Sigmoid colon (tissue), 7 donors: ENCODE measurements at places on chromosomes 2 and 18. TPM values are rescaled to one million over a fixed set of nuclear protein-coding genes. Genes with fewer than 3 reads are reported as not detected.

GRCh38 chr2:17373041-17373440 lies 145.2 kb downstream of the RAD51AP2 start:
- no peak for DNase-seq

GRCh38 chr2:136284226-136285119 lies 166.5 kb upstream of the CXCR4 start:
- DNase-seq = no peak

GRCh38 chr2:126776255-126776654 lies 120.3 kb downstream of the GYPC start:
- DNase-seq = no peak

Gene CCDC121
- polyA plus RNA-seq = 1.7 TPM

DNA sequence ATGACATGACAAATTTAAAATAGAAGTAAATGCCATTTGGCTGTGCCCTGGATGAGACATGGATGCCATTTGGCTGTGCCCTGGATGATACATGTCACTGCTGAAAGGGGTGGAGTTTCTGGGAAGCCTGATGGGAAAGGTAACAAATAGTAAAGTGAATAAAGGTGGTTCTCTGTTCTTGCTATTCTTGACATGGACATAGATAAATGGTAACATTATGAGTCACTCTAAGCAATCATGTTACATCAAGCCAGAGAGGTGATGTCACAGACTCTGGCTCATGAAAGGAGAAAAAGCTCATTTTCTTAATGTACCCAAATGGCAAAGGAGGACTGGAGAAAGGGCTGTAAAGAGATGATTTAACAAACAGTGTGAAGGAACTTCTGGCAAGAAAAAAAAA lies 86.4 kb downstream of the EML6 start:
- no peak for DNase-seq

- no peak for DNase-seq
Observed at GRCh38 chr2:229910832-229911412, 10.9 kb downstream of the TRIP12 start.

DNA sequence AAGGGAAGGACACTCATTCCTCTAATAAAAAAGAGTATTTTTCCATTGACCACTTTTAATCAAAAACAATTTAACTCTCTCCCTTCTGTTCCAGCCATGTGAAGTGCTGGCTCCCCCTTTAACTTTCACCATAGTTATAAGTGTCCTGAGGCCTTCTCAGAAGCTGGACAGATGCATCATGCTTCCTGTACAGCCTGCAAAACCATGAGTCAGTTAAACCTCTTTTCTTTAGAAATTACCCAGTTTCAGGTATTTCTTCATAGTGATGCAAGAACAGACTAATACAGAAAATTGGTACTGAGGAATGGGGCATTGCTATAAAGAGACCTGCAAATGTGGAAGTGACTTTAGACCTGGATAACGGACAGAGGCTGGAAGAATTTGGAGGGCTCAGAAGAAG lies 643.6 kb upstream of the DDX18 start:
- DNase-seq = no peak

GRCh38 chr2:173350383-173350782 lies 4.3 kb upstream of the CDCA7 start:
- DNase-seq = no peak

Gene GPR45
- polyA plus RNA-seq = not detected

Gene CHAC2
- polyA plus RNA-seq = 7.5 TPM

Gene CFC1
- polyA plus RNA-seq = not detected

Gene DNAJC5G
- not detected for polyA plus RNA-seq

- DNase-seq = no peak
Observed at GRCh38 chr2:127270663-127271062, 23.3 kb downstream of the ERCC3 start.

Gene GREB1L
- not detected for polyA plus RNA-seq

Gene DLX2
- polyA plus RNA-seq = not detected

DNA sequence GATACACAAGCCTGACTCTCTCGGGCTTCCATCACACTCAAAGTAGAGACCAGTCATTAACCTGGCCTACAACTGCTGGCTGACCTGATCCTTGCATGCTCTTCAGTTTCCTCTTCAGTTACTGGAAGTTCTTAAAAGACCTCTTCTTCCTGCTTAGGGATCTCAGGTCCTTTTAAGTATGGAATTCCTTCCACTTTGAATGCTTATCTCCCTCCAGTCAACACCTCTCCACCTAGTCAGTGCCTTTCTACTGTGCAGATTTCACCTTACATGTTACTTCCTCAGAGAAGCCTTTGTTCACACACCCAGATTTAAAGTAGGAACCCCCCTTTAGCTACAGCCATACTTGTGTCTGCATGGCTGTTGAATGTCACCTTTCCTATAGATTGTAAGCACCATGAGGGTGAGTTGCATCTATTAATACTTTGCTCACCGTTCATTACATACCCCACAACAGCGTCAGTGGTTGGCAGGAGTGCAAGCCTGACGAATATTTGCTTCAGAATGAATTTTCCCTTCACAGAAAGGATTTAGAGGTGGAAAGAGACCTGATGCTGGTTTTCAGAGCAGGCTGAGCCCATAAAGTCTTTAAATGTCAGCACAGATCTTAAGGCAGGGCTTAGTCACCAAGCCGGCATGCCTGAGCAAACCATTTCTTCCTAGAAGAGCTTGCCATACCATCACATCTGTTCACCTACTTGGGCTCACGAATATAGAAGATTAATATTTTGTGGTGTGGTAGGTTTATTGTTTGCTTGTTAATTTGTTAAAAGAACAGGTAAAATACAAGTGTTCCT lies 90.1 kb downstream of the ACVR1 start:
- no peak for DNase-seq

DNA sequence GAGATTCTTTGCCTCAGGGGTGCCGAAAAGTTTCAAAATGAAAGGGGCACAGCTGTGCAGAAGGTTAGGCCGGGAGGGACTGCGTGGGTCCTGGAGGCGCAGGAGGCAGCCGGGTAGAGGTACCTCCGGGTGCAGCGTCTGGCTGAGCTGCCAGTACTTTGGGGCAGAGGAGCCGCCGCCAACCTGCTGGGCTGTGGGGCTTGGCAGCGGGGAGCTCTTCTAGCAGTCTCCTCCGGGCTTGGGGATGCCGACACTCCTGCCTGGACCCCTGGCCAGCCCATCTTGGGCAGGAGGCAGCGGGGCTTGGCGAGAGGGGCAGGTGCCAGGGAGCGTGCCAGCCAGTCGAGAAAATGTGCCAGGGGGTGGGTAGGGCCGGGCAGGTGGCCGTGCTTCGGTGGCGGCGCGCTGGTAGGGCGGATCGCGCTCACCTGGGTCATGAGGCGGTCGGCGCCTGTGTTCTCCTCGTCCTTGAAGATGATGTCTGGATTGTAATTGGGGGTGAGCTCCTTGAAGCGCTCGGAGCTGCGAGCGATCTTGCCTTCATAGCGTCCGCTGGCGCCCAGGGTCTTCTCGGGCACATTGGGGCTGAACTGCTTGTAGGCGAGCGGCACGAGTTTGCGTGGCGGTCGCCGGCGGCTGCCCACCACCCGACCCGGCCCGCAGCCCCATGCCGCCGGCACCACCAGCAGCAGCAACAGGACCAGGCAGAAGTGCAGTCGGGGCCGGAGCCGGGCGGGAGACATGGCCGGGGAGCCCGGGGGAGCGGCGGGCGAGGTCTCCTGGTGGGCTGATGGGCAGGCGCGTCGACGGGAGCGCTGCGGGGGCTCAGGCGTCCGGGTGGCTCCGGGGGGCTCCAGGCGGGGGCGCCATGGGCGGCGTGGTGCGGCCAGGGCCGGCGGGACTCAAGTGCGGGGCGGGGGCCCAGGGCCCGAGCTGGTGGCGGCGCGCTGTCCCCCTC lies 717 bp downstream of the IHH start:
- DNase-seq = no peak

DNA sequence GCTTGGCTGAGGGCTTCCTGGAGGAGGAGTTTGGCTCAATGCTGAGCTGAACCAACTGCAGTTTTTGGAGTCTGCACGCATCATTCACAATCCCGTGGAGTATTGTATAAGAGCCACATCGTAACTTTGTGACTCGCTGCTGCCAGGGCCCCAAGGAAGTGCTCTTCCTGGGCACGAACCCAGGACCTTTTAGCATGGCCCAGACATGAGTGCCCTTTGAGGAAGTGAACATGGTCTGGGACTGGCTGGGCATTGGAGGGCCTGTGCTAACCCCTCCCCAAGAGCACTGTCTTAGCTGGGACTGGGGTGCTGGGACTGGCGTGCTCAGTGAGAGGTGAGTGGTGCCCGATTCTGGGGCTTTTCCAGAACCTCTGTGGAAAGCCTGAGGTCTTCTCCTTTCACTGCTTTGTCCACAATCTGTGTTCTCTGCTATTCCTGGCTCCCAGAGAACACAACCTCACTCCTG lies 88.6 kb downstream of the LIPG start:
- DNase-seq = no peak

GRCh38 chr2:8872821-8873432 lies 35.5 kb upstream of the KIDINS220 start:
- no peak for DNase-seq

- DNase-seq = no peak
Observed at GRCh38 chr18:68428661-68429060, 286.2 kb downstream of the TMX3 start.

DNA sequence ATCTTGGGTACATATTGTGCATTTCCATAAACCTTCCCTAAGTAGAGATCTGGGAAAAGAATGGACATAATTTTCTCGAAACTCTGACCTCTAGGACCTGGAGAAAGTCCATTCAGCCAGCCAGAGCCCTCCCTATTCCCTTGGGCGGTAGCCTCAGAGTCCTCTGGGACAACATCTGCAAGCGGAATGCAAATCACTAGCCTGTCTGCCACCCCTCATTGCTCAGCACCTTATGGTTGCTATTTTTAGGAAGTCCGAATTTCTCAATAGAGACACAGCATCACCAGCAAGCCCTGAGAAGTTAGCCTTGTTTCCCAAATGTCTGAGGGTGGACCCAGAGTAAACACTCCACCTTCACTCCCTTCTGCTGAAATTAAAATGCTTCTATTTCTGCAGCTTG lies 17.6 kb upstream of the CD28 start:
- DNase-seq = no peak

Gene PXDN
- polyA plus RNA-seq = 1.8 TPM

DNA sequence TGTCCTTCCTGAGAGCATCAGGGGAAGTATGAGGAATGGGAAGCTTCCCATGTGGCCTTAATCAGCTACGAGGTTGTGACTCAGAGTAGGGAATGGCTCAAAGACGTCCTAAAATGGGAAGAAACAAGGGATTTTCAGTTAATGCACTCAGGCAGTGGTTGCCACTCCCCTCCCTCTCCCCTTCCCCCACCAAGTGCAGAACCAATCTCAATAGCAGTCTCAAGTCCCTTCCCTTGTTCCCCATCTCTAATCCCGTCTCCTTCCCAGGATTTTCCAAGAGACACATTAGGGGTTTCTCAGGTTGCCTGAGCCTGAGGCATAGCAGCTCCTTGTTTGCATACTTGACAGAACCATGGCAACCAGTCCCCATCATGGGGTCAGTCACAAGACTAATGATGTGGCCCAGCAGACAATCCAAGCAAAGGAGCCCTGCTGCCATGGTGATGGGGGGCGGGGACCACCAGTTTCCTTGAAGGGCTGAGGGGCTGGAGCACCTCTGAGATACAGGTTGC lies 18.2 kb upstream of the RESP18 start:
- DNase-seq = no peak

DNA sequence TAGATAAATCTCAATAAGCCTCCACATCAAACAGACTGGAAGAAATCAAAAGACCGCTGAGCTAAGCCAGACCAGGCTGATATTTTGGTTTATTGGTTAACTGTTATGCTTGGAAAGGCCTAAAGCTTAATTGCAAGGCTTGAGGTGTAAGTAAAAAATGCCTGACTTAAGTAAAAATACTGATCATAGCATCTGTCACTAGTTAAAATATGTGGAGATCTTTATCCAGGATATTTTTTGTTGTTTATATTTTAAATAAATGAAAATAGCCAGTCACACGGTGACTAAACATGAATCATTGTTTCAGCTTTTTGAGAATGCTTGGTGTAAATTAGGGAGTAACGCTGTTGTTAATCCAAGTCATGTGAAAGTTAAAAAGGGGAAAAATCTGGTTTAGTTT lies 127.9 kb downstream of the THADA start:
- no peak for DNase-seq

GRCh38 chr18:25057491-25058050 lies 294.4 kb downstream of the ZNF521 start:
- DNase-seq = no peak

- no peak for DNase-seq
Observed at GRCh38 chr2:69241093-69241492, 145.9 kb downstream of the GFPT1 start.

DNA sequence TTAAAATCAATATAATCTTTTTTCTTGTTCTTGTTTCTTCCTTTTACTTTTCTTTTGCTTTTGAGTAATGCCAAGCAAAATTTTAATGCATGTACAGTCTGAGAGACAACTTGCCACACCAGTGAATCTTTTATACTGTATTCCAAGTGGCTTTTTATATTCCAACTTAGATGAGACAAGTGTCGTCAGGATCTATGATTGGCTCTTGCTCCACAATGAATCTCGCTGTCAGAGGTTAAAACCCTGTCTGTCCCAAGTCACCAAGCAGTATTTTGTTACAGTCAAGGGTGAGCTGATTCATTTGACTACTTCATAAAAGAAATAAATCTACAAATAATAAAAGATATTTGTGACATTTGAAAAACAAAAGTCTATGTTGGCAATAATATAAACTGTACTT lies at the start of gene MSTN:
Gene MSTN, minus strand, starts transcription at position 129 of the 400 bp plus-strand sequence. CDS start 133 bp downstream, outside the sequence.
- no peak for DNase-seq

DNA sequence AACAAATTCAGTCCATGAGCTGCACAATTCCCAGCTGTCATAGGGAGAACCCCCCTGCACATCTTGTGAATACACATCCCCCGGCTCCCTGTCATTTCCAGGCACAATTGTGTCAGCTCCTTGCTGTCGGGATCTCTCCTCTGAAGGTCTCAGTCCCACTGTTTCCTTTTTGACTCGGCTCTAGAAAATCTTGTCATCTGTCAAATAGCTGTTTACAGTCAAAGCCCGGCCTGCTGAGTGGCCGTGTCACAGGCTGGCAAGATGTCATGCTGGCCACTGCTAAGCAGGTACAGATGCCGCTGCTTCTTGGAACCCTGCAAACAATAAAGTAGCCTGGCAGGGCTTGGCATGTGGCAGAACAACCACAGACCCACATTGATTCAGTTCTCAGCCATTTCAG lies 61.7 kb downstream of the LYPD1 start:
- DNase-seq = no peak

DNA sequence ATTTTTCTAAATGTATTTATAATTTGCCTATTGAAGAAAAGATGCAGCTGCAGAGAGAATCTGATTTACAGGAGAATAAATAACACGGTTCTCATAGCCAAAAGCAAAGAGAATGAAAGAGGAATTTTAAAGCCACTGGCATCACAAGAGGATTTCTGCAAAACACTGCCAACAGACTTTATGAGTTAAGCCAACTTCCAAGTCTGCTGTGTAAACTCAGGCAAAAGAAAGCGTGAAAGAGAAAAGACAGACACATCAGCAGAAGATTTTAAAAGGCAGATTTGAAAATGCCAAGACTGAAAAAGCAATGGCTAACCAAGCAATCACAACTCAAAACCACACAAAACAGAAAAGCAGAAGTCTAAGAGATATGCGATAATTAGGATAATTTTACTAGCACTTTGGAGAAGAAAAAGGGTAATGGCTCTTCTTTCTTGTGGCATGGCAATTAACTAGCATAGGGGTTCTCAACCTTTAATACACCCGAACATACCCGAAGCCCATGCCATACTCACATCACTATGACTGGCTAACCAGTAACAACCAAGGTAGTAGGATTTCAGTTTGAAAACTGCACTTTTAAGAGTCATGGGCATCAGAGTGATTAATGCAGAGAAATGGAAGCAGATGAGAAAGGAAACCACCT lies 4.9 kb downstream of the DARS1 start:
- DNase-seq = no peak
